NCI-H748 treated with DMSO at 0.1 percent for 48 hours (cell line): ENCODE measurements at places on chromosomes 1 and 21.

GRCh38 chr1:87203904-87204303, 124.8 kb upstream of the LMO4 start:
- DNase-seq, result no peak

DNA sequence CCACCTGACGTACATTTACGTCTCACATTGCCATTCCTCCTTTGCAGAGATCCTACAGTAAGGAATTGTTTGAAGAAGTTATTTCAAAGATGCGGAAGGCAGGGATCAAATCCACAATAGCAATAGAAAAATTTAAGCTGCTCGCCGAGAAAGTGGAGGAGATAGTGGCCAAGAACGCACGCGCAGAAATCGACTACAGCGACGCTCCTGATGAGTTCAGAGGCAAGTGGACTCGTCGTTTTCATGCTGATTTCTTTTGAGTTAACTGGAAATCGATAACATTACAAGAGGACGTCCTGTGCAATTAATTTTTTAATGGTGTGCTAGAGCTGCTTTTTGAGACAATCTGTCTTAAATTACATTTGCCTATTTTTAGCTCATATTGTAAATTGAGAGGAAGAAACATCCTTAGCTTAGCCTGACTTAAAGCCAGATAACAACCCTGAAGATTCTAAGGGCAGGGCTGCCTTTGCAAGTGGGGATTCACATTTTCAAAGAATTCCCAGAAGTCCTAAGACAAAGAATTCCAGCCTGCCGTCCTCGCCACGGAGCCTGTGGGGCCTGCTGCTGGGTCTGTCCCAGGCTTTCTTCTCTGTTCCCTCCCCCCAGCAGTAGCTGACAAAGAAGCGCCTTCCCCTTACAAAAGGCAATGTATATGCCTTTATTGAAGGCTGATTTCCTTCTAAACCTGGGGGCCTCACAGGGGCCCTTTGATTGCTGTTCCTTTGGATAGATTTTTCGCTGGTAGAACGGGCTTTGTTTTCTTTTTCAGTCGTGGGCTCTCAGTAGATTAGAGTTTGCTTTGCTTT, 31.6 kb upstream of the KIF1B start:
- DNase-seq, result no peak

GRCh38 chr1:51344602-51345299, 14.4 kb upstream of the TTC39A start:
- DNase-seq, result no peak

DNA sequence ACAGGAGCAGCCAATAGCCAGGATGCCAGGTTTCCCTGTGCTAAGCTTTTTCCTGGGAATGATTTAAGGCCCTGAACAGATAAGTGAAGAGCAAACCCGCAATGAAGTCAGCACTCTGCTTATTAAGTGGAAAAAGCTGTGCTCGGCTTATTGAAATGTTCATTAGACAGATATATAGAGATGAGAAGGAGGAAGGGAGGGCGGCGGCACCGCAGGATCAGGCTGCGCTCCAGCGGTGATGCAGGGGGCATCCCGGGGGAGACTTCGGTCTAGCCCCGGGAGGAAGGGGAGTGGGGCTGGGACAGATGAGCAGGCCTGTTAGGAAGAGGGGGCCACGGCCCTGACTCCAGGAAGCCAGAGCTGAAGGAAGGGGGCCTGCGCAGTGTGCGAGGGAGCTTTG, 115.0 kb downstream of the TMEM53 start:
- no peak for DNase-seq

- no peak for DNase-seq
These were observed 5.5 kb downstream of the FBXO2 start for GRCh38 chr1:11648732-11649158.

- peak; percentile 18 for DNase-seq
These were observed 65.5 kb upstream of the CR1L start for GRCh38 chr1:207579436-207579799.

DNA sequence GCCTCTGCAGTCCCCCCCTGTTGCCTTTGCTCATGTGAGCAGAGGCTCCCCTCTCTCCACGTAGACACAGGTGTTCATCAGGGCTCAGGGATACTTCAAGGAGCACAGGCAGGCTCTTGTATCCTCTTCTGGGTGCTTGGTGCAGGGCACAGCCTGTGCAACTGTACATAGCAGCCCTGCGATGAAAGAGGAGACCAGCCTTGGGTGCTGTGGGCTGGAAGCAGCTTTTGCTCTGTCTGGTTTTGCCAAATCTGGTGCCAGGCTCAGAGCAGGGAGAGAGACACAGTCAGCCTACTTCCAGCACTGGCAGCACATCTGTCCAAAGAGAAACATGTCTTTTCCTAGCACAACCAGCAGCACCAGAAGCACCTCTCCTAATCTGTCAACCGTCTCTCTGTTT, 132.1 kb downstream of the ETS2 start:
- no peak for DNase-seq

DNA sequence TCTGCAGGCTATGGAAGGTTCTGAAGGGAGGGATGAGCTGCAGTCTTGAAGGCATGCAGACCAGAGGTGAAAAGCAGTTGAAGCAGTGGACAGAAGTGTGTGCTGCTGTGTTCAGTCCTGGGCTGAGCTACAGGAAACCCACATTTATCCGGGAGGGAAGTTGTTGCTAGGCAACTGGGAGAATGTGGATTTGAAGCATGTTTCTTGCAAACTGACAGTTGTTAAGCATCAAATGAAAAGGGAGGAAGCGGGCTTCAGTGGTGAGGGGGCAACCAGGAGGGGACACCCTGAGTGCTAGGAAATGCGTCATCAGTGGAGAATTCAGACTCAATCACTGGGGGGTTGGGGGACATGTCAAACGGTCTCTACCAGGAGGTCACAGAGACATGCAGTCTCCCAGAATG, 28.7 kb downstream of the ABCA4 start:
- no peak for DNase-seq

GRCh38 chr1:67408148-67408547, 22.1 kb downstream of the SERBP1 start:
- DNase-seq, result no peak

- no peak for DNase-seq
These were observed 15.9 kb upstream of the MUTYH start for GRCh38 chr1:45356186-45356585.

GRCh38 chr1:2270260-2271100, 42.4 kb downstream of the SKI start:
- no peak for DNase-seq

GRCh38 chr1:117169871-117170596, 40.7 kb downstream of the VTCN1 start:
- DNase-seq, result no peak

DNA sequence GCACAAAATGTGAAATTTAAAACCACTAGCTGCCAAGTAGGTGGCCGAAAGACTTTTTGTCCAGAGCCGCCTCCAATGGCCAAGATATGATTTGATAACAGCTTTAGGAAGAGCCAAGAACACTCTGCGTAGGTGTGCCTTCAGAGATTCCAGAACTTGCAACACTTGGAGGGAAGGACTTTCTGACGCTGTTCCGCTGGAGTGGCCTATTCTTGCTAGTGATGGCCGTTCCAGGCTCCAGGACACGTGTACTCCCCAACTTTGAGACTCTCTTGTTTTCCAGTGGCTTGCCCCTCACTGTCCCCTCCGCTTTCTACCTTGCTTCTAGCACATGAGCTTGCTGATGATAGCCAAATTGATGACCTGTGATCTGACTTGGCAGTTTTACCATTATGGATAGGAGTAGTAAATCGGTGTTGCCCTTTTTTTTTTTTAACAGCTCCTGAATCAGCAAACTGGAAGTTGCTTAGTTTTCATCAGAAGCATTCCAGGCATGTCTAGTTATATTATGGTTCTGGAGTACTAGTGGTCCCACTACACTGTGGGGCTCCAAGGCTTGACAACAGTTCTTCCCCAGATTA, 1.0 kb downstream of the PRDX6 start:
- DNase-seq, result no peak

GRCh38 chr1:36323636-36324352, at the start of gene EVA1B:
TSS of gene EVA1B (minus strand) at chr1:36323645. CDS start at chr1:36323037, 608 bp downstream.
- DNase-seq, result no peak

DNA sequence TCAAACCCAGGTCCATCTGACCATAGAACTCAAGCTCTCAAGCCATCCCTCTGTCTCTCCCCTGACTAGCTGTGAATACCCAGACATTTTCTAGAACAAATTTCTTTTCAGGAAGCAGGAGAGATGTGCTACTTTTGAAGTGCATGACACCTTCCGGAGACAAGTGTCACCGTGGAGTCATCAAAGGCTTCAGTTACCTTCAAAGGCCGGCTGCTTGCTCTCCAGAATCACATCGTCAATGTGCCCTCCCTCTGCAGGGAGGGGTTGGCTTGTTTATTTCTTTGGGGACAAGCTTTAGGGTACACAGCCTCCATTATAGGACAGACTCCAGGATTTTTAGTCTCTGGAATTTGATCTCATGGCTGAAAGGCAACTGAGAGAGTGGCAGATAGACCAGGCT, 37.7 kb upstream of the IGSF21 start:
- no peak for DNase-seq

DNA sequence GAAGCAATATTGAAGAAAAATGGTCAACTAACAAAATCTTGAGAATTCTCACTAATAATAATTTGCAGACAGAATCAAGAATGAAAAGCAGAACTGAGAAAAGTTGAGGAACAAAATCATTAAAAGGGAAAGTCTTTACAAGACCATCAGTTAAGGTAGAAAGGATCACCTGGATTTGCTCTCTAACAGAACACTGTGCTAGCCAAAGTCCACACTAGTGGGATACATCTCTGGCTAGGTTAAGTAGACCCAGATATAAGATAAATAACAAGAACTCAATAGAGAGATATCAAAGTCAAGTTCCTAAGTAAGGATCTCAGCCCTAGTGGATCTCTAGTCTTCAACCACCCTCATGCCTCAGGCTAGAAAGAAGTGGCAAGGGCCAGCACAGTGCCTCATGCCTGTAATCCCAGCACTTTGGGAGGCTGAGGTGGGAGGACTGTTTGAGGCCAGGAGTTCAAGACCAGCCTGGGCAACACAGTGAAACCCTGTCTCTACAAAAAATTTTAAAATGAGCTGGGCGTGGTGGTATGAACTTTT, 19.6 kb downstream of the IPP start:
- no peak for DNase-seq

DNA sequence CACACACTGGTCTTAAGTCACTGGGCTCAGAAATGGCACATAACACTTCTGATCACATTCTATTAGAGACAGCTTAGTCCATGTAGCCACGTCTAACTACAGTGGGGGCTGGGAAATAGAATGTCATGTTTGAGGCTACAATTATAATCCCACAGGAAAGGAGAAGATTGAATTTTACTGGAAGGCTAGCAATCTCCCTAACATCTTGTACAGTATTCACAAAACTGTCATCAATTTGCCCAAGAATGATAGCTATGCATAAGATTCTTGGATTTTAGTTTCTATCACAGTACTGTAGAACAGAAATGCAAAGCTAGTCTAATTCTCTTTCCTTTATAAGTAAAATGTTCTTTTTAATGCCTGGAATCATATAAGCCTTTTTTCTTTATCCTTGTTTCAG, 12.7 kb upstream of the ZMYM6 start:
- no peak for DNase-seq
